Colonic mucosa (tissue), 4 donors: ENCODE measurements at places on chromosomes 1 and 21. TPM values are rescaled to one million over a fixed set of nuclear protein-coding genes. Genes with fewer than 3 reads are reported as not detected.

GRCh38 chr1:203402629-203403337, 51.9 kb upstream of the FMOD start:
- DNase-seq, result no peak

GRCh38 chr1:108007531-108007930, 42.6 kb upstream of the VAV3 start:
- DNase-seq, result no peak

- no peak for DNase-seq
These were observed 24.5 kb upstream of the COQ8A start for GRCh38 chr1:226915672-226915995.

DNA sequence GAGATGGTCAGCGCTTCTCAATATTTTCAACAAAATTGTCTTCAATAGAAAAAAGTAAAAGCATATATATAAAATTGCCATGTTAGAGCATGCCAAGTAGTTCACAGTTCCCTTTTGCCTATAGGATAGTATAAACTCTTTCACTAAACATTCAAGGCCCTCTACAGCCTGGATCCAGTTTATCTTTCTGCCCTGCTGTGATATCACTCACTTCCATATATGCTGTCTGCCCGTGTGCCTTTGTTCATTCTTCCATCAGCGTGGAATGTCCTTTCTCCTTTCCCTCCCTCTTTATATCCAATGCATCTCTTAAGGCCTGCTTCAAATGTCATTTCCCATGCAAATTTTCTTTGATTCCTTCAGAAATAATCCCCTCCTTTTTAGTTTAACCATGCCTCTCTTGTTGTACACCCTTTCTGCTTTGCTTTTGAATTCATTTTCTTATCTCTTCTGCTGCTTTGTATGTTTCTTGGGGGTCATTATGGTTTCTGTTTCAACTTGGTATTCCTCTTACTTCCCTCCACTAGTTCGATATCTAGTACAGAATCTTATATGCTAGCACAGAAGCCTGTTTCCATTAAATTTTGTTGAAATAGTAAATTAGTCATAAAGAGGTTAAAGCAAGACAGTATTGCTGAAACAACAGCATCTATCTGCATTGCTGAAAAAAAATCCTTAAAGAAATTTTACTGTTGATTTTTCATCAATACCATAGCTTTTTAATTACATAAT, 44.7 kb downstream of the XCL2 start:
- no peak for DNase-seq

DNA sequence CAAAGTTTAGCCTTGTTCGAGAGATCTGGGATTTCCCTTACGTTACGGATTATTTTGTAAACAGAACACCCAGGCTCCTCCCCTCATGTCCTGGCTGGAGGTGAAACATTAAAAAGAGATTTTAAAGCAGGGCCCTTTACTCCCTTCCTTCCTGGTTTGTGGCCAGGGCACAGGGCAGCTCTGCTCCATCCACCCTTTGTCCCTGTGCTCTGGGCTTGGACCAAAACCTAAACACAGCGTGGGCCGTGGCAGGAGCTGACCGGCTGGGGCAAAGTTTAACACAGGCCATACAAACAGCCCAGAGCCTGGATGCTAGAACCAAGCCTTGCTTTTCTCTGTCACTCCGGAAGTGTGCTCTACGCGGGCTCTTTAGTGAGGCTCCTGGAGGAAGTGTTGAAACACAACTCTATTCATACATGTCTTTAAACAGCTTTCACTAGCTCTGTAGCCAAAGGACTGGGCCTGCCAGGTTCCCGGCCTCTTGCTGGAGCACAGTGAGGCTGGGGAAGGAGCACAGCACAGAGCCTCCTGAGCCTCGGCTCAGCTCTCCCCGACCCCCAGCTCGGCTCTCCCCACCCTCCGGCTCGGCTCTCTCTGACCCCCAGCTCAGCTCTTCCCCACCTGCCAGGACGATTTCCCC, 84.7 kb downstream of the PDE9A start:
- peak; percentile 84 for DNase-seq

DNA sequence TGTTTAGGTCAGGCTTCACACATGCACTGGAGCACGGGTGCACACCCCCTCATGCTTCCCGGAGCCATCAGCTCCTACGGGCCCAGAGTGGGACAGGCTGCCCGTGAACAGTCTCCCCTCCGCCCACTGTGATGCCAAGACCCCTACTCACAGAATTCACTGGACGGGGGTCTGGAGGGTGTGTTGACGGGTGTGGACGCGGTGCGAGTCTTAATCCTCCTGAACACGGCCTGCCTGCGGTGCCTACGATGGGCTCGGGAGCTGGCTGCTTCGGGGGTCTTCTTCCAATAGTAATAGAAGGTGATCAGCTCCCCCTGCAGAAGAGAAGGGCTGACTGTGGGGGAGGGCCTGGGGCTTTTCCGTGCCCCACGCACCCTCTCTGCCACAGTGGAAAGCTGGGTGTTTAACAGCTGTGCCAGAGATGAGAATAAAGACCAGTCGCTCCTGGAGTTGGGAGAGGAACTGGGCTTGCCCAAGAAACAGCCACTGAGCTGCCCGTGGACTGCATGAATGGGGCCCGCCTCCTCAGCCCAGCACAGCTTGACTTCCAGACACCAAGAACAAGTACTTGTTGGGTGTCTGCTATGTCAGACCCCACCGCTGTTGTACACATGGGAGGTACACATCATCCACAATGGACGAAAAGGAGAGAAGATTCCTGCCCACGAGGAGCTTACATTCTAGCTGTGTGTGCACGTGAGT, 47.9 kb downstream of the SLC45A1 start:
- no peak for DNase-seq

GRCh38 chr1:116482490-116482889, 88.3 kb downstream of the CD58 start:
- peak; percentile 45 for DNase-seq

DNA sequence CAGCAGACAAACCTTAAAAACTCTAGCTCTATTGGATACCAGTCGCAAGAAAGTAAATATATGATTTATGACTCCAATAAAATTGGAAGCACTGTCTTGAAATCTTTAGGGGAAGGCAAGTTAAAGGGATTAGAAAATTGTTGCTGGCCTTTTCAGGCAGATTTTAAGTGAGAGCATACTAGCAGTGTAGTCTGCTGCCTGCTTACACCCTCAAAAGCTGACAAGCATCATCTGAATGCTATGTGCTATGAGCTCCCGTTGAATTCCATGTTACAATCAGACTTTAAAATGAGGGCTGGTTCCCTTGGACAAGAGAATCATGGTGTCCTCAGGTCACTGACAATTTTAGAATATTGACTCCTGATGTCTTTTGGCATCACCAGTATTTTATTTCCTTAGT, 271.1 kb upstream of the C1orf105 start:
- DNase-seq, result no peak

DNA sequence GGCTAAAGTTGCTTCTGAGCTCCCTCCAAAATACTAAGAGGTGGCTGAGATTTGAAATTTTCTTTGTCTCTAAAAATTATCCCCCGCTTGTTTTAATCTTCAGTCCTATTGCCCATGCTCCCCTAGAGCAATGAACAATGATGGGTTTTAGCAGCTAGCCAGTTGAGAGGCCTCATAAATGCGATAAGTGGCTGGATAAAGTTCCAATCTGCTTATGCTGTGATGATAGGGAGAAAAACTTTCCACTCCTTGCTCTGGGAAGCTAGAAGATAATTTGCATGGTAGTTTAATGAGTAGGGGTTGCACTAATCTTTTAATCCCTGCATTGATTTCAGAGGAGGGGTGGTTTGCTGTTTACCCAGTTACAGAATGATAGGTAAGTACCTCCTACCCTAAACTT, 9.6 kb upstream of the PRPF3 start:
- no peak for DNase-seq

Gene CACHD1
- total RNA-seq, result 1.5 TPM

DNA sequence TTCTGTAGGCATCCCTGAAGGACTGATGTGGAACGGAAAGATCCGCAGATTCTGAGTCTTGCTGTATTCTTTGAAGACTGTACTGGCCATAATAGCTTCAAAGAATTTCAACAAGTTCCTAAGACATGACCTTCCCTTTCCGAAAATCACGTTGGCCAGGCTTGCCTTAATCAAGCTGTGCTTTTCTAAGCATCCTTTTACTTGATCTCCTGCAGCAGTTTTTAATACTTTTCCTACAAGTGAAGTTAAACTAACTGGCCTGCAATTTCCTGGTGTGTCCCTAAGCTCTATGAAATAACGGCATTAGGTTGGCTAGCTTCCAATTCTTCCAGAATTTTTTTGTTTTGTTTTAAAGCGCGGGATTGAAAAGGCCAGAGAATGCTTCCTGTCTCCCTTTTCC, 40.3 kb downstream of the SPAG17 start:
- no peak for DNase-seq

Gene CYP2J2
- total RNA-seq, result 56.8 TPM

Gene ZNF695
- 5.3 TPM for total RNA-seq

- DNase-seq, result no peak
These were observed 12.1 kb downstream of the SFPQ start for GRCh38 chr1:35180776-35181374.
